ENCODE measurements at places on chromosomes 4 and X. TPM values are rescaled to one million over a fixed set of nuclear protein-coding genes. Genes with fewer than 3 reads are reported as not detected.
A peak's percentile ranks its signal among the peaks of the same experiment; 100 is the strongest.

DNA sequence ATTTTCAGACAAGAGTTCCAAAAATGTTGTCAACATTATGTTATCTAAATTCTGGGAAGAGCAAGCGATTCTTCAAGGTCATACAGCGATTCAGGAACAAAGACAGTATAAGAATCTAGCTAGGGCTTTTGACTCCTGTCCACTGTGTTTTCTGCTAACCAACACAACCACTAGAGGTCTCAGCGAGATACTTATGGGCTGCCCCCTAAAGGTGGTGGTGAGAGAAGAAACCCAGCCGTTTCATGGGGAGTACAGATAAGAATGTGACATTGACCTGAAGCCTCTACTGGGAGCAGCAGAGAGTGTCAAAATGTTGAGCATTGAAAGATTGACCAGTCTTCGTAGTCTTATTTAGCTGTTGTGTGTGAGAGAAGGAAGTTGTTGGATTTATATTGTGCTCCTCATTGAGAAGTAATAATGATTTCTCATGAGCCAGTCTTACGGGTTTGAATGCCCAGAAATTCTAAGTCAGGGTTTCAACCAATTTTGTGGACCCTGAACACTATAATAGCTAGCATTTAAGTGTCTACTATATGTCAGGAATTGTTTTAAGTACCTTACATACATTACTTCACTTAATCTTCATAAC lies 168.3 kb downstream of the SPRY1 start:
- H3K4me3 ChIP-seq, result no peak overlapping the region
- peak; percentile 28 for DNase-seq
- H3K27ac ChIP-seq, result peak overlapping the region; percentile 24
- peaks cover 3% of the 10 kb centered on the region for H3K4me1 ChIP-seq
- peaks cover 11% of the 10 kb centered on the region for H3K27me3 ChIP-seq

DNA sequence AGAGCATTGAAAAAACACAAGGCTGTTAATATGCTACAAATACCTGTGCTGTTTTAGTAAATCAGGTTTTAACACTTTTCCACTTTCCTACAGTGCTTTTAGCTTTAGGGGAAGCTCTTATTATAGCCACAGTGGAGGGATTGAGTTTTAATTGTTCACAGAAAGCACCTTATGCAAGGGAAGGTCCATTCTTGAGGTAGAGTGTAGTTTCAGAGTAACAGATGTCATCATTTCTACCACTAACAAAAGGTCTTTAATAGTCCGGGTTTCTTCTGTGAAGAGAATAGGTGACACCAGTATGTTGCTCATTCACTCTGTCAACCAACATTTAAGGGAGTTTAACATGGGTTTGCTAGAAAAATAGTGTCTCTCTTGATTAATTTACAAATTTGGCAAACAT lies 104.4 kb downstream of the STIM2 start:
- H3K4me1 ChIP-seq, result peaks cover 41% of the 10 kb centered on the region
- no peak for DNase-seq
- H3K27me3 ChIP-seq, result no peaks in the 10 kb centered on the region
- peaks cover 4% of the 10 kb centered on the region for H3K36me3 ChIP-seq
- no peak overlapping the region for H3K4me3 ChIP-seq
- H3K27ac ChIP-seq, result peak overlapping the region; percentile 51

- no peak overlapping the region for H3K27ac ChIP-seq
- no peak for DNase-seq
- no peaks in the 10 kb centered on the region for H3K36me3 ChIP-seq
- no peaks in the 10 kb centered on the region for H3K4me1 ChIP-seq
- H3K27me3 ChIP-seq, result peaks cover 3% of the 10 kb centered on the region
These were observed 18.9 kb upstream of the CXCL8 start for GRCh38 chr4:73721435-73721834.

- no peak overlapping the region for H3K27ac ChIP-seq
- H3K36me3 ChIP-seq, result peaks cover 7% of the 10 kb centered on the region
- DNase-seq, result no peak
- H3K4me1 ChIP-seq, result peaks cover 9% of the 10 kb centered on the region
These were observed 172.5 kb downstream of the CAMK2D start for GRCh38 chr4:113588895-113589668.

GRCh38 chrX:10360116-10360515 lies 203.3 kb downstream of the CLCN4 start:
- no peak overlapping the region for H3K27ac ChIP-seq
- H3K36me3 ChIP-seq, result no peaks in the 10 kb centered on the region
- no peak overlapping the region for H3K4me3 ChIP-seq
- H3K4me1 ChIP-seq, result no peaks in the 10 kb centered on the region
- no peak for DNase-seq

DNA sequence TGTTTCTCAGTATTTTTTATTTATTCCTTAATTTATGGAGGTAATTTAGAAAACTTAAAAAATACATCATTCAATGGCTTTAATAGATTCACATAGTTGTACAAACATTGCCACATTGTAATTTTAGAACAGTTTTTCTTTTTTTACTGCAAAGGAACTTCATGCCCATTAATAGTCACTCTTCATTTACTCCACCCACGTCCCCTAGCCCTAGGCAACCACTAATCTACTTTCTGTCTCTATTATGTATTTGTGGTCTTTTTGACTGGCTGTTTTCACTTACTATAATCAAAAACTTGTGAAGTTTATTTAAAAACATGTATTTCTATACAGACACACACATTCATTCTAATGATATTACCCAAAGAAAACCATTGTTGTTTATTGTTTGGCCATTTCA lies 664.8 kb downstream of the GRID2 start:
- H3K4me3 ChIP-seq, result no peak overlapping the region
- no peak for DNase-seq
- no peak overlapping the region for H3K27ac ChIP-seq
- H3K27me3 ChIP-seq, result no peaks in the 10 kb centered on the region

GRCh38 chr4:142156256-142156655 lies 519.9 kb downstream of the IL15 start:
- H3K4me1 ChIP-seq, result peaks cover 27% of the 10 kb centered on the region
- H3K4me3 ChIP-seq, result no peak overlapping the region
- no peak overlapping the region for H3K27ac ChIP-seq
- DNase-seq, result no peak
- H3K36me3 ChIP-seq, result peaks cover 18% of the 10 kb centered on the region

- no peaks in the 10 kb centered on the region for H3K36me3 ChIP-seq
- H3K27ac ChIP-seq, result no peak overlapping the region
- H3K4me1 ChIP-seq, result no peaks in the 10 kb centered on the region
- H3K4me3 ChIP-seq, result no peak overlapping the region
These were observed 169.2 kb downstream of the GRIA2 start for GRCh38 chr4:157389741-157390140.

DNA sequence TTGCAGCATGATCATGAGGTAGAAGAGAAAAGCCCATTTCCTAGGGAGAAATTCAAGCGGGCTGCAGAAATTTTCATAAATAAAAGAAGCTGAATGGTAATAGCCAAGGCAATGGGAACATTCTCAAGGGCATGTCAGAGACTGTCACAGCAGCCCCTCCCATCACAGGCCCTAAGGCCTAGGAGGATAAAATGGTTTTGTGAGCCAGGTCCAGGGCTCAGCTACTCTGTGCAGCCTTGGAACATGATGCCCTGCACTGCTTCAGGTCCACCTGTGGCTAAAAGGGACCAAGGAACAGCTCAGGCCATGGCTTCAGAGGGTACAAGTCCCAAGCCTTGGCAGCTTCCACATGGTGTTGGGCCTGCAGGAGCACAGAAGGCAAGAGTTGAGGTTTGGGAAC lies 93.3 kb downstream of the DACH2 start:
- H3K36me3 ChIP-seq, result no peaks in the 10 kb centered on the region
- no peak overlapping the region for H3K27ac ChIP-seq
- H3K4me3 ChIP-seq, result no peak overlapping the region
- no peaks in the 10 kb centered on the region for H3K27me3 ChIP-seq

- no peak for DNase-seq
- H3K4me3 ChIP-seq, result no peak overlapping the region
- H3K27me3 ChIP-seq, result no peaks in the 10 kb centered on the region
- H3K36me3 ChIP-seq, result no peaks in the 10 kb centered on the region
These were observed 24.2 kb downstream of the CNKSR2 start for GRCh38 chrX:21398426-21398825.

DNA sequence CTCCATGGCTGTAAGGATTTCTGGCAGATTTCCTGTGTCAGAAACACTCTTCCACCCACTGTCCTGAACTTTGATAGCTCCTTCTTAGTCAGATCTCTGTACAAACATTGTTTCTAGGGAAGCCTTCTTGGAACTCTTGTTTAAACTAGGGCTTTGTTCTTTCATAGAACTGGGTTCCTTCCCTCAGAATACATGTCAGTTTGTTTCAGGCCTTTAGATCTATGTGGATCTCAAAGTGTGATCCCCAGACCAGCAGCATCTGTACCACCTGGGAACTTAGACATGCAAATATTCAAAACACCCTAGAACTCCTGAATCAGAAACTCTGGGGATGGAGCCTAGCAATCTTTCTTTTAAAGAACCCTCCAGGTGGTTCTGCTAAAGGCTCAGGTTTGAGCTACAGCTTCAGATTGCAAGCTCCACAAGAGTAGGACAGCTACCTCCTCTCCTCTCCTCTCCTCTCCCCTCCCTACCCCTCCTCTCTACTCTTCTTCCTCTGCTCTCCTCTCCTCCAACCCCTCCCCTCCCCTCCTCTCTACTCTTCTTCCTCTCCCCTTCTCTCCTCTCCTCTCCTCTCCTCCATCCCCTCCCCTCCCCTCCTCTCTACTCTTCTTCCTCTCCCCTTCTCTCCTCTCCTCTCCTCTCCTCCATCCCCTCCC lies 12.7 kb downstream of the RASSF6 start:
- peaks cover 15% of the 10 kb centered on the region for H3K4me1 ChIP-seq
- H3K36me3 ChIP-seq, result peaks cover 4% of the 10 kb centered on the region
- H3K27me3 ChIP-seq, result no peaks in the 10 kb centered on the region
- H3K27ac ChIP-seq, result peak overlapping the region; percentile 67
- DNase-seq, result no peak
- H3K4me3 ChIP-seq, result peak overlapping the region; percentile 13

GRCh38 chr4:22921936-22922335 lies 229.2 kb downstream of the GBA3 start:
- H3K27ac ChIP-seq, result no peak overlapping the region
- DNase-seq, result no peak
- no peak overlapping the region for H3K4me3 ChIP-seq
- H3K4me1 ChIP-seq, result no peaks in the 10 kb centered on the region
- no peaks in the 10 kb centered on the region for H3K36me3 ChIP-seq

GRCh38 chr4:183263787-183264386 lies 56.2 kb downstream of the CLDN22 start:
- H3K27ac ChIP-seq, result no peak overlapping the region
- no peaks in the 10 kb centered on the region for H3K36me3 ChIP-seq
- H3K27me3 ChIP-seq, result no peaks in the 10 kb centered on the region

DNA sequence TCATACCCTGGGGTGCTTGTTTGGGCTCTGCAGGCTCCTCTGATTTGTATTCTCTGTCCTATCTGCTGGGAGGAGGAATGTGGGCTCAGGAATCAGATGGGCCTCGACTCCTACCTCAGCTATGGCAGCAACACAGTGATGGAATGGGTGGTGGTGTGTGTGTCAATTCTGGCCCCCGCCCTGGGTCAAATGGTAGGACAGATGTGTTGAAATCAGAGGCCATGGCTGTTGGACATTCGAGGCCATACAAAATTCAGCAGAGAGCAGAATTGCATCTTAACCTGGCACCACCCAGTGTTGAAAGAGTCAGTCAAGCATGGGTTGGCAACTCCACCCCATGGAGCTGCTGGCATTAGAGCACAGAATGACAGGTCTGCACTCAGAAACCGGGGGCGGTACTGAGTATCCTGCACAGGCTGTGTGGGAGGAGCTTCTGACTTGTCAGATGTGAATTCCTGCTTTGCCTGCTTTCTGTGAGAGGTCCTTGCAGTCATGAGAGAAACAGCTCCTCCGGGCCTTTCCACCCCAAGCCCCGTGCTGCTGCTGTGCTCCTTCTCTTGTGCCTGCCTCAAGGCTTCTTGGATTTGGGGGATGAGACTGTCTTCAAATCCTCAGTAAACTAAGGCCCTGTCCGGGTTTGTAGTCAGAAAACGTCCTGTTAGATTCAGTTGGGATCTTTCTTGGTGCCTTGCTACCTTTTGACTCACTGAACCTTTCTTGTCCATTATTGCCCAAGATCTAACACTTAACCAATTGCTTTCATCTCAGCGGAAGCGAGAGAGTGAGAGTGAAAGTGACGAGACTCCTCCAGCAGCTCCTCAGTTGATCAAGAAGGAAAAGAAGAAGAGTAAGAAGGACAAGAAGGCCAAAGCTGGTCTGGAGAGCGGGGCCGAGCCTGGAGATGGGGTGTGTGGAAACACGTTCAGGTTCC lies 13.0 kb downstream of the DKC1 start:
- H3K4me3 ChIP-seq, result no peak overlapping the region
- H3K27me3 ChIP-seq, result no peaks in the 10 kb centered on the region
- H3K36me3 ChIP-seq, result no peaks in the 10 kb centered on the region
- no peak for DNase-seq
- peak overlapping the region; percentile 73 for H3K27ac ChIP-seq
- H3K4me1 ChIP-seq, result no peaks in the 10 kb centered on the region

DNA sequence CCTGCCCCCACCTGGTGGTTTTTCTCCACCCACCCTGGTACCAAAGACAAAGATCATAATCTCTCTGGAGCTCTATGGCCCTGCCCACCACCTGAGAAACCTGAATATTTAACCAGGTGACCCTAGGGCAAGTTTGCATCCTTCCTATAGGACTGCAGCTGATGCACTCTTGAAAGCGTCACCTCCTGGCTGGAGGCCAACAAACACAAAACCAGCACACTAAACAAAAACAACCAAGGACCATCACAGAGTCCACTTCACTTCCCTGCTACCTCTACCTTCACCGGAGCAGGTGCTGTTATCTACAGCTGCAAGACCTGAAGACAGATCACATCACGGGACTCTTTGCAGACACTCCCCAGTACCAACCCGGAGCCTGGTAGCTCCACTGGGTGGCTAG lies 296.7 kb upstream of the FGF13 start:
- H3K36me3 ChIP-seq, result no peaks in the 10 kb centered on the region
- no peak for DNase-seq
- no peak overlapping the region for H3K4me3 ChIP-seq
- H3K27me3 ChIP-seq, result no peaks in the 10 kb centered on the region

DNA sequence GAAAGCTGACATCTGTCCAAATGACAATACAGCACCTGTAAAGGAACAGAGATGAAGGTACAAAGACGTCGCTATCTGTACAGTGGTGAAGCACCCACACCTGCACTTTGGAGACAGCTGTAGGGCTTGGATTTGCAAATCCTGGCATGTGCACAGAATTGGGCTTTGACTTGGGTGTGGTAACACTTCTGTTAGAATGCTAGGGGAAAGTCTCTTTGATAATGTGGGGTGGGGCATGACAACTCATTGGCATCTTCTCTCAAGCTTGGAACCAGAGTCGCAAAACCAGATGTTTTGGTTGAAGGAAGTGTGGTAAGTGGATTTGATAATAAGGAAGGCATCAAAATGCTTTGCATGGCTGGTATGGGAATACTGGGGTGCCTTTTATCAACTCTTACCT lies 55.5 kb downstream of the VCX3B start:
- H3K36me3 ChIP-seq, result no peaks in the 10 kb centered on the region
- no peak overlapping the region for H3K4me3 ChIP-seq
- no peaks in the 10 kb centered on the region for H3K27me3 ChIP-seq

PCDH18 gene
- total RNA-seq, result 0.05 TPM

ZCCHC12 gene
- not detected for total RNA-seq

MAGEA11 gene
- not detected for total RNA-seq

GAGE2A gene
- not detected for total RNA-seq

PAGE5 gene
- total RNA-seq, result 0.60 TPM

RPA4 gene
- total RNA-seq, result 1.4 TPM

ADH7 gene
- total RNA-seq, result not detected
